ENCODE measurements at places on chromosomes 3 and 15.

DNA sequence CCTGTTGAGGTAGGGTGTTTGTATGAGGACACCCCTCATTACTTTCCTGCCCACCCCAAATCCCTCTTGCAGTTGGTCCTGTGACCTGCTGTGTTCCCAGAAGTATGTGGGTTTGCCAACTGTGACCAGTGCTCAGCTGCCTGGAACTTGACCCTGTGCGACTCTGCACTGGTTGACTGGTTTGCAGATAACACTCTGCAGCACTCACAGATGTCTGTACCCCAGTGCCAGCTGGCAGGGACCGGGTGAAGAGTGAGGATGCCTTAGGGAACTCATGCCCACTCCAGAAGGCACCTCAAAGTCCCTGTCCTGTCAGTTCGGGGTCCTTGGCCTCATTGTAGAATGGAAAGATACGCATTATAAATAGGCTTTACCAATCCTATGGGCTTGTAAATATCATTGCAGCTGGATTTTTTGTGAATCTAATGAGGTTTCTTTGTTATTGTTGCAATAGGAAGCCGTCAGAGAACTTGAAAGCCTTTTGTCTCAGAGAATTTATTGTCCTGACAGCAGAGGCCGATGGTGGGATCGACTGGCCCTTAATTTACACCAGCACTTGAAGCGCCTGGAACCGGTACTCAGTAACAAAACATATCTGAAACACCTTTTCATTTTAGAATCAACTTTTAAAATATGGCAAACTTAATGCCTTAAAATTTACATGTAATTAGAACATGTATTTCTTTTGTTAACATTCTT is 18.2 kb downstream of the FAN1 start:
- DNase-seq = peak; percentile 20

DNA sequence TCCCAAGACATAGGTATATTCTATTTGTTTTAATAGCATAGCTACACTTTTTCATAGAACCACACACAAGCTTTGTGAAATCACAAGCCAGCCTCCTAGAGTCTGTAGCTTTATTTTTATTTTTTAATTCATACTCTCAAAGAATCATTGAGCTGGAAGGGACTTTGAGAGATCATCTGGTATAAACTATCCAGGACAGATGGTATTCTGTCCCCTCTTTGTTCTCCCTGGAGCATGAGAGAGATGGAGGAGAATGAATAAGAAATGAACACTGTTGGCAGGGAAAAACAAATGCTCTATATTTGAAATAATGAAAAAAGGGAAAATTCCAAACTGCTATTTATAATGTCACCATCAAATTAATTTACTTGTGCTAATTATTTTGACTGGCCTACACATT is 338.7 kb upstream of the IL12A start:
- no peak for DNase-seq

- DNase-seq = peak; percentile 87
Observed at GRCh38 chr3:54951405-54951804, 23.5 kb upstream of the LRTM1 start.

GRCh38 chr15:99732124-99732750 is 1.0 kb downstream of the LYSMD4 start:
- DNase-seq = peak; percentile 60

- DNase-seq = no peak
Observed at GRCh38 chr15:42402455-42403205, 43.3 kb downstream of the CAPN3 start.

DNA sequence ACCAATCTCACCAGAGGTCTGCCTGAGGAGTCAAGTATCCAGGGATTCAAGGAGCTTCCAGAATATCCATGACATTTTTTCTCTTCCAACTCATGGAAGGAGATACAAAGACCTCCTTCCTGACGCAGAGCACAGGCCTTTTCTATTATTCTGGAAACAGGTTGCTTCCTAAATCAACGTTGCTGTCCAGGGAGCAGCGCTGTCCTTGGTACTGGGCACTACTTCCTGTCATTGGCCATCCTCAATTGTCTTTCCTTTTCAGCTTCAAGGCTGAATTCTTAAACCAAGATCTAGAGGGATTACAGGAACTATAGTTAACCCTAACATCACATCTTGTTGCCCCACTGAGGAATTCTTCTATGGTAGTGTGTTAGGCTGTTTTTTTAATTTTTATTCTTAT is 50.4 kb upstream of the TBC1D21 start:
- DNase-seq = peak; percentile 27

GRCh38 chr3:59580996-59581395 is 531.2 kb upstream of the CFAP20DC start:
- no peak for DNase-seq

DNA sequence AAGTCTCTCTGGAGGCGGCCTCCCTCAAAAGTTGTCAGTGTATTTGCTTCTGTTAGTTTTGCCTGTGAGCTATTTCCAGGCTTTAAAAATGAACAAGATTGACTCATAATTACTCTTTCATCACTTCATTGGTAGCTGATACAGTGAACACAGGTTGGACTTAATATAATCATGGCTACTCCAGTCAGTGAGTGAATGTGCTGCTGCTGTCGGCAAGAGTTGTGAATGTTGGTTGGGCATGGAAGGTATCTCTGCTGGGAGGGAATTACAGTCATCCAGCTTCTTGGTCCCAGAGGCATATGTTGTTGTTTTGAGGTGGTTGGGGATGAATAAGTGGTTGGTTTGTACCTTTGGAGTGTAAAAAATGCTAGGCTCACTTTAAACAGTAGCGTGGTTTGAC is 11.5 kb downstream of the TCF12 start:
- peak; percentile 24 for DNase-seq

GRCh38 chr15:57708047-57708446 is 1.5 kb downstream of the POLR2M start:
- peak; percentile 70 for DNase-seq

Measured in iris pigment epithelial cell (primary cell).